NCI-H187 treated with DMSO at 0.1 percent for 48 hours (cell line): ENCODE measurements at places on chromosomes 12 and 14.

GRCh38 chr12:66708704-66709456, 30.0 kb upstream of the GRIP1 start:
- no peak for DNase-seq

DNA sequence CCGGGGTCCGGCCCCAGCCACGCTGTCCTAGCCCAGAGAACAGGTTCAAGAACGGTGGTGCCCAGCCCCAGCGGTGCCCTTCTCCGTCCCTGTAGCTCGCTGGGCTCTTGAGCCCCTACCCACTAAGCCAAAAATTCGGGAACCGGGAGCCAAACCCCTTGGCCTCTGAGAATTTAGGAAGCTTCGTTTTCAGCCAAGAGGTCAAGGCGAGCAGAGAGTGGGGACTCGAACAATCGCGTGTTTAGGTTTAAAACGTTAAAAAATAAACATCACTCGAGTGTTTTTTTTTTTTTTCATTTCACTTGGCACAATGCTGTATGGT, 6.2 kb downstream of the SIX1 start:
- no peak for DNase-seq

- DNase-seq: no peak
These were observed 693 bp downstream of the CBX5 start for GRCh38 chr12:54279227-54279631.

- DNase-seq: no peak
These were observed 162.6 kb downstream of the PPFIA2 start for GRCh38 chr12:81596558-81596957.

DNA sequence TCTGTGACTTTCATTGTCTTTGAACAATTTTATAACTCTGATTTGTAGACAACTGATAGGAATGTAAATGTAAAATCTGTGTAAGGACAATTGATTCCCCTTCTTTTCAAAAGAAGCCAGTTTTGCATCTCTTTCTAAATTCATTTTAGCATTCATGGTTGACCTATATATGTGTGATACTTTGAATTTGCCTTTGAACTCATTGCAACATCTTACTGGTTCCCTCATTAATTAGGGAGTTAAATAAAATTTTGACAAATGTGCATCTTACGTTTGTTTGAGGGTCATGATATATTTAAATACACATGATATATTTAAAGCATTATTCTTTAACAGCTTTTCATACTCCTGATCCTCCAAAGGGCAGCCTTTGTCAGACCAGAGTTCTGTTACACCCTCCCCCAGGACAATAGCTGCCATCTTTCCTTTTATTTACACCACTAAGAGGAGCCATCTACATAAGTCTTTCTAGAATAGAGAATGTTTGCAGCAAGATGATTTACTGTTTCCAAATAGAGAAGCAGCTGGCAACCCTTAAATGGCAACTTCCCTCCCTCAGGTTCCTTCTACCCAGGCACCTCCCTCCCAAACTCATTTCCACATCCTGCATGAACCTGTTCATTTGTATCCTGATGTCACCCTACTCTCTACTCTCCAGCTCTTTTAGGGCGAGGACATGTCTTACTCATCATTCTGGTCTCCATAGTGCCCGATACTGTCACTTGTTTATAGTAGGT, 40.2 kb upstream of the APPL2 start:
- peak; percentile 83 for DNase-seq

DNA sequence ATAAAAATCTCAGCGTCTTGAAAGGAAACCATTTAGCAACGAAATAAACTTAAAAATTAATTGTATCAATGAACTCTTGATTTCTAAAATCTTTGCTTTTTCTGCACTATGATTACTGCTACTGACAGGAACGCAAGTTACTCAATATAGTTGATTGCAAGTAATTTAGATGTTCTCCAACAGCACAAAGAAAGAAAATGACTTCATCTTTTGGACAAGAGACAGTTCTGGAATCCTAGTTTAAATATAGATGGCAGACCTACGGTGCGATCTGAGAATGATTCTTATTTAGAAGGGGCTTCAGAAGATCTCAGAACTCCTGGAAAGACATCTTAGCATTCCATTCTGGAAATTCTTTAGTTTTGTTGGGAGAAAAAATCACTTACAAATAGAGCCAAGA, 1.4 kb upstream of the SUDS3 start:
- DNase-seq: no peak

GRCh38 chr14:53851394-53852090, 105.1 kb downstream of the BMP4 start:
- DNase-seq: no peak

GRCh38 chr12:19689801-19690472, 250.6 kb downstream of the AEBP2 start:
- DNase-seq: no peak

DNA sequence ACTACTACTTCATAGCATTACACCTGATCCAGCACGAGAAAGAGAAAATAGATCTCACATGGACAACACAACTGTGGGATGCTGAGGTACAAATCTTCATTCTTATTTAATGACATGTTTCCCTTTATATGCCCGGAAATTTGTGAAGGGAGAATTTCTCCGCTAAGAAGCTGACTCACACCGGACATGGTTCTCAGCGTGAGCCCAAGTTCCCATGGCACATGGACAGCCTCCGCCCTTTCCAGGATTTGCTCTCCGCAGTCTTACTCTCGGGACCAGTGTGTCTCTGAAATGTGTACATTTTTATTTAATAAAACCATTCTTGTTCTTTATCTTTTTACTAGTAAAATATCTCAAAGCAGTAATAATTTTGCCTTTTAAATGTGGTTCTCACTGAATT, 1154.8 kb downstream of the TMEM121 start:
- no peak for DNase-seq

DNA sequence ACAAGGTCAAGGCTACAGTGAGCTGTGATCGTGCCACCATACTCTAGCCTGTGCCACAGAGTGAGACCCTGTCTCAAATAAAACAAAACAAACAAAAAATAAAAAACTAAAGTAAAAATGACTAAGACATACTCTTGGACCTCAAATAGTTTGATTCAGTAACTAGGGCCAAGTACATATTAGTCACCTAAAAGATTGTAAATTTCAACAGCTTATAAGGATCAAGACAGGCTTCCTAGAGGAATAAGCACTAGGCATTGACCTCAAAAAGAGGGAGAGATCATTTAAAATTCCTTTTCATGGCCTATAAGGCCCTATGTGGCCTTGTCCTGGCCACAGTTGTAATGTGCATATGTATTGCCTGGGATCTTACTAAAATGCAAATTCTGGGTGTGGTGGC, 46.0 kb upstream of the CHST11 start:
- no peak for DNase-seq

DNA sequence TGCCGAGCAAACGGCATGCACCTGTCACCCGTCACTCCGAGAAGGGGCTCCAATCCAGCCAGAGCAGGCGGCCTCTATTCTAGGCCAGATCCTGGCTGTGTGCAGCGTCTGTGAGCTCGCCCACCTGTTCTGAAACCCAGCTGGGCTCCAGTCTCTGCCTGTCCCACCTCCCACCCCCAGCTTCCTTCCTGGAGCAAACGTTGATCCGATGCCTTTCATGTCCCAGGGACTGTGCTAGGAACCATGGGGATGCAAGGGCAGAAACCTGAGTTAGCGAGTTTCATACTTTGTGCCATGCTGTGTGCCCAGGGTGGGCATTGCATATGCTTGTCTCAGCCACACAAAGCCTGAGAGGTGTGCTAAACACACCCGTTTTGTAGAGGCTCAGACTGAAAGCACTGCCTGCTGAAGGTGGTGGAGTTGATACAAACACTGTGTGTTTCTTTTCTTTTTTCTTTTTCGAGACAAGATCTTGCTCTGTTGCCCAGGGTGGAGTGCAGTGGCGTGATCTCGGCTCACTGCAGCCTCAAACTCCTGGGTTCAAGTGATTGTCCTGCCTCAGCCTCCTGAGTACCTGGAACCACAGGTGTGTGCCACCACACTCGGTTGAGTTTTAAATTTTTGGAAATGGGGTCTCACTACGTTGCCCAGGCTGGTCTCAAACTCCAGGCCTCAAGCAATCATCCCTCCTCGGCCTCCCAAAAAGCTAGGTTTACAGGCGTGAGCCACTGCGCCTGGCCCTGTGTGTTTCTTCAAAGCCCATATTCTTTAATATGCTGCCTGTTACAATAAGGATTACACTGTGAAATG, 84.1 kb upstream of the MED13L start:
- peak; percentile 52 for DNase-seq
